Stimulated activated CD8-positive, alpha-beta memory T cell treated with anti-CD3 and anti-CD28 coated beads, Interleukin-4, amount 100 ng/mL, for 24 hours (primary cell): ENCODE measurements at places on chromosomes 13 and 19.
A peak's percentile ranks its signal among the peaks of the same experiment; 100 is the strongest.

DNA sequence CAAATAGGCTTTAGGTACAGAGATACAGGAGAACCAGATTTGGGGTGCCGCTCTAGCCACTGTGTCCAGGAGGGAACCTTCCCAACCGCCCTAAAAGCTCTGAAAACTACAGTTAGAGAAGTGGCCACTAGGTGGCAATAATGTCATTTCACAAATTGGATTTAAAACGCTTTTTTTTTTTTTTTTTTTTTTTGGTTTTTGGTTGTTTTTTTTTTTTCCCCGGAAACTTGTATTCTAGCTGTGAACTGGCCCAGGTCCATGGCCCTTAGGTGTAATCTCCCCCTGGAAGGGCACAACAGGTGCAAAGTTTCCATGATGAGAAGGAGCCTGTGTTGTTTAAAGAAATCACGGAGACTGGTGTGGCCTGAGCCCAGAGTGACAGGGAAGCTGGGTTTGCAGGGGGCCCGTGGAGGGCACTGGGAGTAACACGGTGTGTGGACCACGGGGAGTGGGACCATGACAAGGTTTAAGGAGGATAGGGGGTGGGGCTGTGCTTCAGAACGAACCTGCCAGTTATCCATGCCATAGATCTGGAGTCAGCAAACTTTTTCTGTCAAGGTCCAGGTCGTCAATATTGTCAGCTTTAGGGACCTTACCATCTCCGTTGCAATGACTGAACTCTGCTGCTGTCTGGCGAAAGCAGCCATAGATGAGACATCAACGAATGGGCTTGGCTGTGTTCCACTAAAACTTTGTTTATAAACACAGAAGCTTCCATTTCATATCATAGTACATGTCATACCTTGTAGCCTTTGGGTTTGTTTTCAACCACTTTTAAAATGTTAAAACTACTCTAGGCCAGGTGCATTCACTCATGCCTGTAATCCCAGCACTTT is 10.1 kb downstream of the OR1I1 start:
- DNase-seq: no peak

DNA sequence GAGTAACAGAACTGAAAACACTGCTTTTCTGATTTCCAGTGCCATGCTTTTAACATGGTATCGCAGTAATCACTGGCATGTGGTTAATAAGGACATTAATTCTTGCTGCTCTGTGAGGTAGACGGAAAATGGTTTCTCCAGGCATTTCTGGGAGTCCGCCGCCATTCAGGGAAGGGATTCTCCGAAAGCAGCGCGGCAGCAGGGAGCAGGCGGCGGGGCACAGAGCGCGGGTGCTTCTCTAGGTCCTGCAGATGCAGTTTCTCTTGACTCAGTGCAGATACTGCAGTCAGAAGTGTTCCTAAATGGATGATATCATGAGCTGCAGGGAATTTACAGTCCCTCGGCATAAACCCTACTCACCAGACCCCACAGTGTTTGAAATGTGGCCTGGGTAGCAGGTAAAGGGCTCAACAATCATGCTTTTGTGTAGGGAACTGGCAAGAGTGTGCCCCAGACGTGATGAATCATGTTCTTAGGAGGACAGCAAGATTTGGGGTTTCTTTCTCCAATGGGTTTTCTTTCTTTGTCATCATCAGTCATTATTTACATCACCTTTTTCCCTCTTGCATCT is 338.6 kb upstream of the ARGLU1 start:
- no peak for DNase-seq

DNA sequence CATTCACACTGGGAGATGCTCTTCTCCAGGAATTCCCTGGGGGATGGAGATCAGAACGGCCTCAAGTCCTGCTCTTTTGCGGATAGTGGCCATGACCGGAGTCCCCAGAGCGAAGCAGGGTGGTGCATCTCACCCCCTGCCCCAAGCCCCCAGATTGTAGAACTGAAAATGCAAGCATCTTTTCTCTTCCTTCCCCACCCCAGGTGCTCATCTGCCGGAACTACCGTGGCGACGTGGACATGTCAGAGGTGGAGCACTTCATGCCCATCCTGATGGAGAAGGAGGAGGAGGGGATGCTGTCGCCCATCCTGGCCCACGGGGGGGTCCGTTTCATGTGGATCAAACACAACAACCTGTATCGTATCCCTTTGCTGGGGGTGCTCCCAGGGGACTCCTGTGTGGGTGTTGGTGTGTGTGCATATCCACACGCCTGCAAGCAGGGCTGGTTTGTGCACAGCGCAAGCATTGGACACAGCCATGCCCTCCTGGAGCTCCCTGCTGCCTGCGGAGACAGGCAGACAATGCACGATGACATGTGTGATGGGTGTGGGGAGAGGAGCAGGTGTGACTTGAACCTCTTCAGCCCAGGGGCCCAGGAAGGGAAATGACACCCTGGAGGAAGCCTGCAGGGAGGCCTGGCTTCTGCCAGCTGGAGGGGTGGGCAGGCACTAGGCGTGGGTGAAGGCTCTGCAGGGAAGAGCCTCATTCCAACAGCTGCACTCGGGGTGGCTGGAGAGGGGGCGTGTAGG is 5.7 kb downstream of the AP1M1 start:
- no peak for DNase-seq

DNA sequence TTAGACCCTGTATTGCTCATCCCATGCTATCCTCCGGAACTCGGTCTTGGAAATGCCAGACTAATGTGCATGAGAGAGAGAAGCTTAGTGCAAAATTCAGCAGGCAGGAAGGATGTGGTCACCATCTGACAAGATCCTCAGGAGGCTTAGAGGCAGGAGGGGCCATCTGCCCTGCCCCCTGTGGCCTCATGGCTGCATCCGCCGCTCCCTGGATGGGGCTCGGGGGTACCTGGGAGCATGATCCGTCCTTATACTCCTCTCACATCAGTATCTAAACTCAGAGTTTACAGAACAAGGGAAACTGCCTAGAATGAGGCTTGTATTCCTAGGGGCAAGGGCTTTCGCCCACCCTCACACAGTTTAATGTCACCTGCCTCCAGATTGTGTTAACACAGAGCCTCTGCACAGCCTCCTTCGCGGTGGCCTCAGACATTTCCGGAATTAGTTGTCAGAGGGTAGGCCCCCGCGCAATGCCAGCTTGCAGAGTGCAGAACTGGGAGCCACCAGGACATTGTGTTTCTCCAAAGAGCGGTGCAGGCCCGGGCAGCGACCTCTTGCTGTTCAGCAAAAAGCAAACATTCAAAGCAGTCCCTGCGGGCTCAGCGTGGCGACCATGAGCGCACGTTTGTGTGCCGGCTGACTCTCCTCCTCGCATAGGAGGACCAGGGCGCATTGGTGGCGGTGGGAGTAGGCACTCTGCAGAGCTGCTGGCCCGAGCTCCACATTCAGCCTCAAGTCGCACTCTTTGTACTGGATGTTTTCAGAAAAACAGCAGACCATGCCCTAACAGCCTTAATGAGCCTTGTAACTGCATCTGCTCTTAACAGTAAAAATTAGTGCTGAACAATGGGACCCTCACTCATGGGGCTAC is 39.1 kb downstream of the GPR12 start:
- DNase-seq: peak; percentile 18

- DNase-seq: no peak
These were observed 18.7 kb downstream of the GPR180 start for GRCh38 chr13:94620286-94620896.

DNA sequence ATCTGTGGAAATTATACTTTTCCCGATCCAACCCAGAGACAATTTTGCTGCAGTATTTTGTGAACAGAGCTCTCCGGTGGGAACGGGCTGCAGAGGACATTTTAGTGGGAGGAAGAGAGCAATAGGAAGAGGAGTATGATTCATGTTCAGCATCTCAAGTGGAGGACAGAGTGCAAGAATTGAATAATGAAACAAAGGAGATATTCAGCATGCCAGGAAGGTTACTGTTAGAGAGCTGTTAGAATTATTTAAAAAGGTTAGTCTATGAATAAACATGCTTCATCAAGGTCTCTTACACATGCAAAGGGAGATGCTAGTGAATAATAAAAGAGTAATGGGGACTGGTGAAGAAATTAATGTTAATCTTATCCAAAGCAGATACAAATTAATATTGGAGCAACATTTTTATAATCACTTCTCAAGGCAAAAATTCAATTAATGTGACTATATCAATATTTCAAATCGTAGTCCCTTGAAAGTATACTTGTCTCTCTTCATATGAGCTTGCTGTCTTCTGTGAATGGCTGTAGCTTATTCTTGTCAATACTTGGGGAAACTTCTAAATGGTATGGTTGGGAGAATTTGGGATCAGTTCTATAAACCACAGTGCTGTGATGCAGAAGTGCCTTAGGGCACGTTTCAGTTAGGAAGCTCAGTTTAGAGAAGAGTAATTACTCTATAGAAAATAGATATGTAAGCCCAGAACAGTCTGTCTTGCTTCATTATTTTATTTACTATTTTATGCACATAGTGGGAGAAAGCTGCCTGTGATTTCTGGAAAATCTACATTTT is 1165.8 kb downstream of the OLFM4 start:
- DNase-seq: no peak

- DNase-seq: no peak
These were observed 37.6 kb upstream of the FLT1 start for GRCh38 chr13:28532388-28533124.

DNA sequence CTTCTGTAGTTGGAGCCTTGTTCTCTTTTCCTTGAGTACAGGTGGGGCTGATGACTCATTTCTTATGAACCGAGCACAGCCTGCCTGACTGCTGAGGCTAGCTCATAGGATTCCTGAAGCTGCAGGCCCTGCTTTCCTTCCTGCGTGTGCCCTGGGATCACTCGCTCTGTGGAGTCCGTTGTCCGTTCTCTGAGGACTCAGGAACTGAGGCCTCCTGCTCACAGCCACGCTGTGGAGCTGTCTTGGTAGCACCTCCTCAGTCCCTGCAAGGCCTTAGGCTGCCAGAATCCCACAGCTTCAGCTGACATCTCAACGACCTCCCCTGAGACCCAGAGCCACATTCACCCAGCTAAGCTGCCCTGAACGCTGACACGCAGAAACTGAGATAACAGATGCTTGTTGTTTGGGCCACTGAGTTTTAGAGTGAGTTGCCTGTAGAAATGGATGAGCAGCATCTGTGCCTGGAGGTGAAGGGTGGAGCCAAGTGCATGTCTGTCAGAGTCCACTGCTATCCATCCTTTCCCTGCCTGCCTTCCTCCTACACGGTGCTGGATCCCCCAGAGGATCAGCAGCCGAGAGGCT is 72.9 kb downstream of the ARHGEF7 start:
- DNase-seq: no peak

- no peak for DNase-seq
These were observed 18.6 kb downstream of the ZNF816 start for GRCh38 chr19:52943884-52944643.

DNA sequence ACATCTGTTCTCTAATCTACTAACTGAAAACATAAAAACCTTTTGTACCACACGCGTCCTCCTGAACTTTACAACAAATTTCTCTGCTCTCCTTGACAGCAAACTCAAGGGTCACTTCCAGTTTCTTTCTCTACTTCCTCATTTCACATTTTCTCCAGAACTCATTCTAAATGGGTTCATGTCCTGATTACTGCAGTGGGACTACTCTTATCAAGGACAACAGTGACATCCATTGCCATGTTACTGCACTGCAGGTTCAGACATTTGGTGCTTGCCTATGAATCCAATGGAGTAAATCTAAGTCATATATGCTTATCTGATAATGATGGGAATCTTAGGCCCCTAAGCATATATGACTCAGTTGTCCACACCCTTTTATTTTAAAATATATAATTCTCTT is 35.3 kb downstream of the FPR3 start:
- DNase-seq: no peak
